H9 (cell line): ENCODE measurements at places on chromosomes 3 and 15.
A peak's percentile ranks its signal among the peaks of the same experiment; 100 is the strongest.

- DNase-seq = no peak
Measured at GRCh38 chr3:4716706-4717362, 223.7 kb downstream of the ITPR1 start.

- no peak for DNase-seq
Measured at GRCh38 chr15:85805420-85805819, 10.7 kb upstream of the KLHL25 start.

GRCh38 chr15:101092156-101092866 lies 159.5 kb downstream of the CHSY1 start:
- DNase-seq = no peak

GRCh38 chr3:58536501-58537411 lies at the start of gene ACOX2:
TSS of gene ACOX2 (minus strand) at chr3:58537190. CDS start at chr3:58535106, 2,084 bp downstream.
- DNase-seq = no peak

GRCh38 chr3:56988458-56989168 lies 71.9 kb upstream of the SPATA12 start:
- DNase-seq = peak; percentile 75

GRCh38 chr3:23805633-23806533 lies at the start of gene UBE2E1:
TSS of gene UBE2E1 (plus strand) at chr3:23805955. CDS start at chr3:23807270, 1,315 bp downstream.
- DNase-seq = peak; percentile 67

- DNase-seq = no peak
Measured at GRCh38 chr3:24088782-24089181, 143.7 kb downstream of the NR1D2 start.

DNA sequence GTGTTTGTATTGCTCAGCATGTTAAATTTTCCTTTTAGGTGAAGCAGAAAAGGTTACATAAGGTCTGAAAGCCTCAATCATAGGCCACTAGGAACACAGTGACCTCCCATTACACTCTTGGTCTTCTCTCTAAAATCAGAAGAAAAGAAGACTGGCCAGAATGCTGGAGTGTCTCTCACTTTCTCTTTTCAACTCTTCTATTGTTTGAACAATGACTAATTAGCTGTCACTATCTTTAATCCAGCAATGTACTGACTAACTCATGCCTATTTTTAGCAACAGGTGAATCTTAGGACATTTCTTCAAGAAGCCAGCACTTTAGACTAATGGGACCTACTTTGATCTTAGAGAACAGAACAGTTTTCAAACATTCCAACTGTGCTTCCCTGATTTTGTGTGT lies 142.8 kb downstream of the TGFBR2 start:
- DNase-seq = no peak

- DNase-seq = peak; percentile 79
Measured at GRCh38 chr3:52798978-52799476, 4.4 kb downstream of the ITIH3 start.

GRCh38 chr15:100720406-100720967 lies 118.1 kb downstream of the ASB7 start:
- peak; percentile 15 for DNase-seq

- DNase-seq = no peak
Measured at GRCh38 chr3:125356140-125357026, 18.7 kb downstream of the ZNF148 start.

GRCh38 chr3:142706321-142707127 lies 17.3 kb upstream of the TRPC1 start:
- DNase-seq = no peak

DNA sequence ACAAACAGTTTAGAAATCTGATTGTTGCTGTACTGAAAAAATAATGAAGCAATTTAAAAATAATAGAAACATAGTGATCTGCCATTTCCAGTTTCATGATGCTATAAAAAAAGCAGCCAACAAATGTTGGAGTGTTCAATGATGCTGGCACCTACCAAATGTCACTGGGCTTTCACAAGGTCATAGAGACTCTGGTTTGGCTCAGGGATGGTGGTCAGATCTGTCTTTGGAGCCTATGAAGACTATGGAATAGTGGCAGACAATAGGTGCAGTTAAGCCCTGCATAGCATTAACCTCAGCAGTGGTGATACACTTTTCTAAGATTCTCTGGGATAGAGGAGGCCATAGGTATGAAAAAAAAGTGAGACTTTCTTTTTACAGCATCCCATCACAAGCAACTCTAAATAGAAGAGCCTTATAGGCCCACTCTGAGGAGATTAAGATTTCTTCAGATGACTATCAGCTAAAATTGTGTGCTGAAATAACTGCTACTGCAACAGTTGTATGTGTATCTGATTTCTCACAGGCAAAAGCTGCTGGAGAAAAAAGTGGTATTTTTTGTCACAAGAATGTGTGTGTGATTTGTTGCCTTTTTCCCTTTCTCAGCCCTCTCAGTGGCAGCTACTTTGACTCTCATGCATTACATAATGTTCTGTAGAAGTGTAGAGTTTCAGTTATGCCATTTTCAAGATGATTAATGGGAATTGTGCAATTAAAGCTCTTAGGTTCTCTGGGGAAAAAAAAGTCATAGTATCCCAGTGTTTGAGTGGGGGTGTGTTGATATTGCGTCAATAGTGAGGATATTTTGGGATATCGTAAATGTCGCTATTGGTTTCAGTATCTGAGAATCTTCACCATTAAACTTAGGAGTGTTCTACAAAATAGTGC lies 137.4 kb downstream of the MBNL1 start:
- no peak for DNase-seq

DNA sequence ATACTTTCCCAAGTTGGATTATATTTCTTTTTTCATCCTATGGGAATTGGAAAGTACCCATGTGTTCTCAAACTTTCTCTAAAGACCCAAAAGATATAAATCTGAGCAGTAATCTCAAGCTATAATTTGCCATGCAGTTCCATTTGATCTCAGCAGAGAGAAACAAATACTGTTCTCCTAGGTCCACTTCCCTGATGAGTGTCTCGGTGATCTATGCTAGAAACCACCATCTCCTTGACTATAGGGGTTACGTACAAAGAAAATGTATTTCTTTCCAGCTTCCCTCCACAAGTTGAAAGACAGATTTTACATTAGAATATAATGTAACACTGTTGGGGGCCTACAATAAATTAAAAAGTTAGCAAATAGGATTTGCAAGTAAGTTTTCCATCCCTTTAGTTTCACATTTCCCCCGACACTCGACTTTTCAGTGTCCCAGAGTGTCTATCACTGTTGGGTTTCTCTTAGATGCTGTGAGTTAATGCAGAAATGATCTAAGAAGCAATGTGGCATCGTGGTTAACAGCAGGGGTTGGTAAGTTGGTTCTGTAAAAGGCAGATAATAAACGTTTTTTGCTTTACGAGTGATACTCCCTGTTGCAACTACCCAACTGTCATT lies 465.1 kb upstream of the CFAP20DC start:
- DNase-seq = no peak

DNA sequence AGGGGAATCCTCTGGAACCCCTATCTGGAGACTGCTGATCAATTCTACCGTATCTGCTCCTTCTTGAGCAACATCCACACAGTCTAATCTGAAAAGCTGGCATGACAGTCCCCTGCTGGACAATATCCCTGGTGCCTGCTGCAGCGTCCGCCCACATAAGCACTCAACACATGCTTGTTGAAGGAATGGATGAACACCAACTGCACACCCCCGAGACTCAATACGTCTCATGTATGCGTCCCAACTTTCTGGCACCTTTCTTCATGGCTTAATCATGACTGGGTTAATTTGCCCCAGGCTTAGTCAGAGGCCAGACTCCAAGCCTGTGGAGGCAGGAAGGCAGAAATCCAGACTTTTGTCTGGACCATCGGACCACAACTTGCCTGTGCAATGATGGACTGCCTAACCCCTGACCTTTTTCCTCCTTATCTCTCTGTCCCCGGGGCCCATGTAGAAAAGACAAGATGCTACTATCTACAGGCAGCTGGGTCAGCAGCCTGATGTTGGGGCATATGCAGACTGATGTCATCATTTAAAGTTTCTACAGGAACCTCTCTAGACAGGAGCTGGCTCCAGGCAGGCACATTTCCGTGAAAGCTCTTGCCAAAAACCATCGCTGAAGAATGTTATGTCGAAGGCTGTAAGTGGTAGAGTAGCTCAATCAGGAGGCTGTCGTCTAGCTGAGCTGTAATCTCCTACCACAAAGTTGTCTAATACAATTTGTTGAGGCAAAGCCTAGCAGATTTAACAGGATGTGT lies 114.1 kb upstream of the TPM1 start:
- no peak for DNase-seq

DNA sequence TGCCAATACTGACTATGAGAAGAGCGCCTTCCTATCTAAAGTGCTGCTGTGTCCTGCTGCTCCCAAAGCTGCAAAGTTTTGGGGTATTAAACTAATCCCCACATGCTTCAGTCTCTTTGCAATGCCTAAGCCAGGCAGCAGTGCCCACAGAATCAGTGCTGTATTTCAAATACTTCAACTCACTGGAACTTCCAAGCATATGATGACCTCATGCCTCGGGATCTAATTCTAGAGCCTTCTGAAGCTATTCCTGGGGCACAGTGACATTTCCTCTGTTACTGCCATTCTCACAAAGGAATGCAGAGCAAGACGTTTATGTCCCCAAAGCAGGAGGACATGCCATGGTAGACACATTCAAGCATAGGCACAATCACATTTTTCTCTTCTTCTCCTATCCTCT lies 78.5 kb downstream of the CD200 start:
- DNase-seq = no peak

DNA sequence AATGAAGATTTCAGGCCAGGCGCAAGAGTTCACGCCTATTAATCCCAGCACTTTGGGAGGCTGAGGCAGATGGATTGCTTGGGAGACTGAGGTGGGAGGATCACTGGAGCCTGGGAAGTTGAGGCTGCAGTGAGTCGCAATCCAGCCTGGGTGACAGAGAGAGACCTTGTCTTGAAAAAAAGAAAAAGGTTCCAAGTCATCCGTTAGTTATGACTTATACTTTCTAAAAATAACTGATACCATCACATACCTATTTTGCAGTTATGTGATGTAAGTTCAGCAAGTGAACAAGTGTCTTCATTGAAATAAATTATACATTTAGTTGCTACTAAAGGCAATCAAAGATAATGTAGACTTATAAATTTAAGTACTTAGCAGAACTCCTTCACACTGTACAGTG lies 22.1 kb downstream of the CLPX start:
- no peak for DNase-seq
